ENCODE measurements at places on chromosomes 1 and 21.

DNA sequence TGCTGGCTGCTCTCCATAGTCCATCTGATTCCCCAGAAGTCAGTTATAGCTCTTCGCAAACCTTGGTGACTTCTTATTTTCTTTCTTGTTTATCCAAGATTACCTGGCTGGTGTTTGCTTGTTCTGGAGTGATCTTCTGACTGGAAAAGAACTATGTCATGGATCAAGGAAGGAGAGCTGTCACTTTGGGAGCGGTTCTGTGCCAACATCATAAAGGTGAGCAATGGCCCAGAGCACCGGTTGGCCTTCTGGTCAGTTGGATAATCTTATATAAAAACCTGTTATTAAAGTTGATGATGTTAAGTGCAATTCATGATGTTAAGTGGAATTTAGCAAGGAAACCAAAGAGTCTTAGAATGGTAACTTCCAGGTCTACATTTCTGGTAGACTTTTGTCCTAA, 672 bp downstream of the DHDDS start:
- DNase-seq, result no peak

- DNase-seq, result no peak
These were observed 74.6 kb upstream of the KCND3 start for GRCh38 chr1:112063781-112064728.

DNA sequence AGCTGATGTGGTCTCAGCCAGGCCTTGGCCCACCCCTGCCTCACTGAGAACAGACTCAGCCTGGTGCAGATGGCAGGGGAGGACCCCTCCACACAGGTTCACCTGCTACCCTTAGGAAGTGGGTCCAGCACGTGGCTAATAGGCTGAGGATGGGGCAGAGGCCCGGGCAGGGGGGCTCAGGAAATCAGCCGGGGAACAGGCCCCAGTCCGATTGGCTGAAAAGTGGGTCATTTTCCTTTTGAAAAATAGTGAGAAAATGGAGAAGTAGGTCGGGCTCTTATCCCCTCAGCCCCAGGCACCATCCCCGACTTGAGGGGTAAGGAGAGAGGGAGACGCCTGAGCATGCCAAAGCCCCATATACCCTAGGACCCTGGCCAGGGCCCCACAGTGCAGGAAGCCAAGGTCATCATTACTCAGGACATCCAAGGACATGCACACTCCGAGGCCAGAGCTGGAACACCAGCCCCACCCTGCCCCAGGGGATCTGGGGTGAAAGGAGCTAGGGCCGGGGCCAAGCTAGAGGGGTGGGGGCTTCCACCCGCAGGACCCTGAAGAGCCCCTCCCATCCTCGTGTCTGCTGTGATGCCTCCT, 11.0 kb downstream of the DLGAP3 start:
- DNase-seq, result peak; percentile 15

DNA sequence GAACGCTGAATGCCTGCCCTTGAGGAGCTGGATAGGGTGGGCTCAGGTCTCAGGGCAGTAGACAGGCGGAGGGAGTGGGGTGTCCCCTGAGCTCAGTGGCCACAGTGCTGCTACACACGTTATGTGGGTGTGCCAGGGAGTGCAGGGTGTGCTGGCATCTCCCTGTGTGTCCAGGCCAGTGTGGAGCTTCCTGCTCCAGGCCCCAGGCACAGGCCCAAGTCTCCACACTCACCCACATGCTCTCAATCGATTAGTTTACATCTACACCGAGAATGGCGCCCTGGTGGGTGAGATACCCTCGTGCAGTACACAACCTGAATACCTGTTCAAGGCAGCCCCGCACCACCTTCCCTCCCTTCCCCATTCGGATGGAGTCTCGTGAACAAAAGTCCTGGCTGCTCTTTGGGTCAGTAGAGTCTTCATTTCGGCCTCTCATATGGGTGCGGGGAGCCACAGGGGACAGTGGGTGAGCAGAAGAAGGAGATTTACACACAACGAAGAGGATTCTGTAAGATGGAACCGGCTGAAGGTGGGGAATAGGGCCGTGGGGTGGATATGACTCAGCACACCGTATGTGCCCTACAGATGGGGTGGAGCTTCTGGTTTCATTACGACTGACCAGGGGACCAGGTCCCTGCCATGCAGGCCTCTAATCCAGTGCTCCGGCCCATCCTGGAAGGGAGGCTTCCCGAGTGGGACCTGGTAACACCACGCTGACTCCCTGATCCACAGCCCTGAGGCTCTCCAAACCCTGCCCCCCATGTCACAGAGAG, 93.3 kb downstream of the SPSB1 start:
- DNase-seq, result no peak

DNA sequence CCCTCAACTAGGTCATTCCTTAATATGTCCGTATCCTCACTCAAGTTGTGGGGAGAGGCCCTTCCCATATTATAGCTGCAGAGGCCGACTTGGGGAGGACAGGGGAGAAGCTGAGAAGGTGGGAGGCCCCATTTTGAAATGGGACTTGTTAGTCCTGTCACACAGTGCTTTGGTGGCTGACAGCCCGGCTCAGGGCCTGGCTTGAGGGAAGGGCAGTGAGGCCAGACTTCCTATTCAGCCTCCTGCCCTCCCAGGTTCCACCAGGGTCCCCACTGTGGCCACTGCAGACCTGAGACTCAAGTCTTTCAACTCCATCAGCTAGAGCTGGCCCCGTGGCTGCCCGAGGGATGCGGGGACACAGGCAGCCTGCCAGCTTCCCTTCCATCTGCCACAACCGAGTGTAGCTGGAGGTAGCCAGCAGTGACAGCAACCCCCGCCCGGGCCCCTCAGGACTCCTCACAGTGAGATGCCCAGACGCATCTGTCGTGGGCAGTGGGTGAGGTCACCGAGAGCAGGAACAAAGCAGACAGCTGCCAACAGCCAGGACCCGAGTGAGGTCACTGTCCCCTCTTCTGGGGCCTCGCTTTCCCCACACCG, 36.9 kb downstream of the SIM2 start:
- no peak for DNase-seq

GRCh38 chr21:18518054-18518481, 114.5 kb upstream of the TMPRSS15 start:
- DNase-seq, result no peak

DNA sequence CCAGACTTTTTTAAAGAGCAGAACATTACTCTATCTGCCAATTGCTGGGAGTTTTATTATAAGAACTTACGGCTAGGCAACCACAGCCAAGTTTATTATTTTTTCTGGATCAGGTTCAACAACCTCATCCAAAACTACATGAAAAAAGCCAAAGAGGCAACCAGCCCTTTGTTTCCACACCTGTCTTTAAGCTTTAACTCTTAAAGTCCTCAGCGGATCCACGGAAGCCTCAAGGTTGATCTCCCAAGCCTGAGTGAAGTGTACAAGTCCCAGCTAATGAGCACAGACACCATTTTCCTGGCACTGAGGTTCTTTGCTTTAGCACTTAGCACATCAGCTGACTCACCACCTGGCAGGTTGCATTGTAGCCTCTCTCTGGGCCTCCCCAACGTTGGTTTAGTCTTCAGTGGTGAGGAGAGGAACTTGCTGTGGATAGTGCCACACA, 143.1 kb downstream of the TGFBR3 start:
- DNase-seq, result no peak

GRCh38 chr1:38546636-38547035, 312.9 kb downstream of the RRAGC start:
- DNase-seq, result no peak

Data from common myeloid progenitor, CD34-positive (primary cell).